ENCODE measurements at places on chromosomes 6 and 20. TPM values are rescaled to one million over a fixed set of nuclear protein-coding genes. Genes with fewer than 3 reads are reported as not detected.

GRCh38 chr6:29510746-29511300 lies 23.1 kb upstream of the MAS1L start:
- no peaks in the 10 kb centered on the region for H3K36me3 ChIP-seq
- H3K27me3 ChIP-seq: no peaks in the 10 kb centered on the region
- no peak overlapping the region for H3K27ac ChIP-seq

DNA sequence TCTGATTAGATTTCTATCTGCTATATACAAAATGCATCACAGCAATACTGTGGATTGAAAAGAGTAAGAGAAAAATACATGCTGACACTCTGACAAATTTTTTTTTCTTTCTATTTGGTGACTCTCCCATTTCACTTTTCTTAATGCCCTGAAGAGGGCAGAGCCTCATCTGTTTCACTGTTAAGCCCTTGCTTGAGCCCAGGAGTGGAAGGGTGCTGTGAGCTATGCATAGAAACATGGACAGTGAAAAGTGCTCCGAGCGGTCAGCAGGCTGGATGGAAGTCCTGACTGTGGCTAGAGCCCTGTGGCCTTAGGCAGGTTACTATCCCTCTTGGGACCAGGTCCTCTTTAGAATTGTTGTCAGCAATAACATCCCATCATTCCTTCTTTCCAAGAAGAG lies 17.4 kb upstream of the CSE1L start:
- peaks cover 16% of the 10 kb centered on the region for H3K36me3 ChIP-seq
- H3K4me3 ChIP-seq: no peak overlapping the region
- no peaks in the 10 kb centered on the region for H3K4me1 ChIP-seq
- no peak overlapping the region for H3K27ac ChIP-seq

The SRMS gene
- not detected for total RNA-seq

The CRISP2 gene
- not detected for total RNA-seq

DNA sequence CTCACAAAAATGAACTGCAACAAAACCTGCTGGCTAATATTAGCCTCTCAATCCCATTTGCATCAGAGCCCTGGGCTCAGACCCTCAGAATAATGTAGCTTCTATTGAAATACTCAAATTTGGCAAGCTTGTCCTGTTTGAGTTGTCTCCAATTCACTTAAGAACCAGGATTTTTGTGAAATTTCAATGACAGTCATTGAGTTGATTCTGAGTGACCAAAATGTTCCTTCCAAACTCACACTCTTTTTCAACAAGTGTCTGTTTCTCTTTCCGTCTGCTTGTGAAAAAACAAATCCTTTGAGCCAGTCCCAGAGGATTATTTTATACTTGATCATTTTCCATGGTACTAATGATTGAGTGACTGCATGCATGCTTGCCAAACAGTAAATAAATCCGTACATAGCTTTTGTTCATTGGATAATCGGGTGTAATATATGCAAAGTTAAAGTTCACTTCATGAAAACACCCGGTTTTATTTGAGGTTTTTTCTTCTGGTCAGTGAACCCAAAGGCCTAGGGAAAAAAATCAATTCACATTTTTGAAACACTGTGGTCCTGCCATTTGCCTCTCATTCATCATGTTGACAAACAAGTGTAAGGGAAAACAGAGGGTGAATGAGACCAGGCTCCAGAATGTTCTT lies 16.4 kb upstream of the SLC22A2 start:
- H3K4me1 ChIP-seq: no peaks in the 10 kb centered on the region
- H3K4me3 ChIP-seq: no peak overlapping the region
- H3K27me3 ChIP-seq: no peaks in the 10 kb centered on the region

DNA sequence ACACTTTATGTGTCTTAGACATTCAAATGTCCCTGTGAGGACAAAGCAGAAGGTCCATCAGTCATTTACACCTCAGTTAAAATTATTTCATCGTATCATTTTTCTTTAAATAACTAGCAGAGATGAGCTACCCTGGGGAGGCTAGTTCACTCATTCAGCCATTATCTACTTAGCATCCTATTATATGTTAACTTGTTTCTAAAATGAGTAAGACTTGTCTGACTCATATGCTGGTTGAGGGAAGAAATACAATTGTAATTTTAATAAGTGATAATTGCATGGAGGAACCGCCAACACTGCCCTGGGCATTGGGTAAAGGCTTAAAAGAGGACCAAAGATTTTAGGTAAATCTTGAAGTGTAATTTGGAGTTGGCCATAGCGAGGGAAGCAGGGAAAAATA lies 12.4 kb upstream of the PTPRK start:
- DNase-seq: no peak
- no peak overlapping the region for H3K4me3 ChIP-seq
- no peaks in the 10 kb centered on the region for H3K27me3 ChIP-seq
- no peaks in the 10 kb centered on the region for H3K4me1 ChIP-seq
- no peak overlapping the region for H3K27ac ChIP-seq

GRCh38 chr20:15550116-15550870 lies 1023.0 kb downstream of the KIF16B start:
- H3K4me1 ChIP-seq: no peaks in the 10 kb centered on the region
- no peaks in the 10 kb centered on the region for H3K27me3 ChIP-seq
- no peak for DNase-seq
- no peak overlapping the region for H3K4me3 ChIP-seq
- no peak overlapping the region for H3K27ac ChIP-seq

The TSPO2 gene
- total RNA-seq: 0.49 TPM

DNA sequence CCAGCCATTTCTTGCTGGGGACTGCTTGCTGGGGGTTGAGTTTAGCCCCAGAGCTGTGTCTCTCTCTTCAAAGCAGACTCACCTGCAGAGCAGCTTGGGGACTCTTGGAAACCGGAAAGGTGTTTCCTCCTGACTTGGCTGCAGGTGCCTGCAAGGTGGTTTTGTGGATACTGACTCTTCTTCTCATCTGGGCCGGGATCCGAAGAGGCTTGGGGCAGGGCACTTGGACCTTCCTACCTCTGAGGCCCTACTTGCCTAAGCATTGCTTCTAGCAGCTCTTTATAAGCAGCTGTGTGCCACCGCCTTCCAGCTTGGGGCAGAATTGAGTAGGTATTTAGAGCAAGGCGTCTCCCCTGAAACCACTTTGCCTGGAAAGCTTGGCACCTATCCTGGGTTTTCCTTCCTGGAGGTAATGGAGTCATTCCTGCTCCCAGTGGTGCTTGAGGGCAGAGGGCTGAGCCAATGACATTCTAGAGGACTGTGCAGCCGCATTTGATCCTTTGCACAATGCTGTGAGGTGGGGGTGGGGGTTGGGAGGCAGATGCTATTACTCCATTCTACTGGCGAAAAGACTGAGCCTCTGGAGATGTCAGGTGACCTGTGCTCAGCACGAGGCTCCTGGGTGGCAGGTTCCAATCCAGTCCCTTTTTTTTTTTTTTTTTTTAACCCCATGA lies 3.4 kb upstream of the CTSZ start:
- no peaks in the 10 kb centered on the region for H3K36me3 ChIP-seq
- DNase-seq: no peak
- peaks cover 19% of the 10 kb centered on the region for H3K4me1 ChIP-seq

GRCh38 chr6:45614488-45615285 lies 237.0 kb upstream of the SUPT3H start:
- no peaks in the 10 kb centered on the region for H3K27me3 ChIP-seq
- no peaks in the 10 kb centered on the region for H3K36me3 ChIP-seq
- H3K4me1 ChIP-seq: no peaks in the 10 kb centered on the region
- DNase-seq: no peak
- H3K27ac ChIP-seq: no peak overlapping the region
- H3K4me3 ChIP-seq: no peak overlapping the region

DNA sequence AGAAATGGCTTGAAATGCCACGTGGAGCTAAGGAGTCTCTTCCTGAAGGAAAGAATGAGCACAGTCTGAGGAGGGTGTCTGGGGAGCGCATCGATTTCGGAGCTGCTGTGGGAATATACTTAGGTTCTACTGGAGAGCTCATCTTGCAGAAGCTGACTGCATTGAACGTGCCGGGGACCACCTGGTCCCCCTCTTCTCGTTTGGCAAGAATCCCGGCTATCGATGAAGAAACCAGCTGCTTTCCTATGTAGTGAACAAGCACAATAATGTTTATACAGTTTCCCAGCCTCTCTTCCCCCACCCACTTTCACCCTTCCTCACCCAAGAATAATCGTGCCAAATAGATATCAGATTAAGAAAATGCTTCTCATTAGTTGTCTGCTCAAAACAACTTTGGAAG lies 242.5 kb downstream of the PACRG start:
- H3K4me3 ChIP-seq: no peak overlapping the region
- H3K27me3 ChIP-seq: no peaks in the 10 kb centered on the region
- H3K27ac ChIP-seq: no peak overlapping the region
- no peaks in the 10 kb centered on the region for H3K4me1 ChIP-seq
- no peaks in the 10 kb centered on the region for H3K36me3 ChIP-seq

DNA sequence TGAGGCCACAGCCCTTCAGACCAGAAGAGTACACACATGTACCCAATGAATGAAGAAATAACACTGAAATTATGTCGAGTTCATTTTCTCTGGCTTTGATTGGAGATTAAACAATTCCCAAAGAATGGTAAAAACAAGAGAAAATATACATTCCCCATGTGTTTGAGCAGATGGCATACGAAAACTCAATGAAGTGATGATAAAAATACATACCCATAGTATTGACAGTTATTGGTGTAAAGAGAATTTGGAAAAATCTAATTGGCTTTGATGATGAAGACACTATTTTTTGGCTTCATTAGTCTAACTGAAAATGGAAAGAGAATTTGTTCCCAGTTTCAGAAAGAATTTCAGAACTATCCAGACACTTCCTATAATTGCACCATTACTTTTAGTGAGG lies 76.6 kb upstream of the SNRPB2 start:
- no peak overlapping the region for H3K27ac ChIP-seq
- DNase-seq: no peak
- H3K4me1 ChIP-seq: peaks cover 6% of the 10 kb centered on the region
- no peaks in the 10 kb centered on the region for H3K27me3 ChIP-seq
- no peak overlapping the region for H3K4me3 ChIP-seq

The FAM162B gene
- not detected for total RNA-seq

GRCh38 chr6:13990796-13991195 lies 66.0 kb downstream of the RNF182 start:
- DNase-seq: no peak
- no peaks in the 10 kb centered on the region for H3K4me1 ChIP-seq
- H3K27ac ChIP-seq: no peak overlapping the region
- H3K36me3 ChIP-seq: no peaks in the 10 kb centered on the region
- no peaks in the 10 kb centered on the region for H3K27me3 ChIP-seq
- H3K4me3 ChIP-seq: no peak overlapping the region

DNA sequence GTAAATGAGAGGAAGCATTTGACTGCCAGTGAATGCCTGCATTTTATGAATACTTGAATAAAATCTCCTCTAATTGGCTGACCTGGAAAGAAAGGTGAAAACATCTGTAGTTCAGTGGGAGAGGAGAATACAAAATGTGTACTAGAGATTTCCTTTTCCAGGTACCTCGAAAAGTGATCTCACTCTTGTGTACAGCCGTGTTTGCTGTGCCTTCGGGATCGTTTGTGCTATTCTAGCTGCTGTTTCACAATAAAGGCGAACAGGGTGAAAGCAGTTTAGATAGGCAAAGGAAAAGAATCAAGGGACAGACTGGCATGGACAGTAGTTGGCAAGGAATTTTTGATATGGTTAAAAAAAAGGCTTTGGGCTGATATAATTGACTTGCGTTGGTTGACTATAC lies 112.3 kb downstream of the ARID1B start:
- DNase-seq: no peak
- no peak overlapping the region for H3K4me3 ChIP-seq
- no peak overlapping the region for H3K27ac ChIP-seq

The CST5 gene
- not detected for total RNA-seq

DNA sequence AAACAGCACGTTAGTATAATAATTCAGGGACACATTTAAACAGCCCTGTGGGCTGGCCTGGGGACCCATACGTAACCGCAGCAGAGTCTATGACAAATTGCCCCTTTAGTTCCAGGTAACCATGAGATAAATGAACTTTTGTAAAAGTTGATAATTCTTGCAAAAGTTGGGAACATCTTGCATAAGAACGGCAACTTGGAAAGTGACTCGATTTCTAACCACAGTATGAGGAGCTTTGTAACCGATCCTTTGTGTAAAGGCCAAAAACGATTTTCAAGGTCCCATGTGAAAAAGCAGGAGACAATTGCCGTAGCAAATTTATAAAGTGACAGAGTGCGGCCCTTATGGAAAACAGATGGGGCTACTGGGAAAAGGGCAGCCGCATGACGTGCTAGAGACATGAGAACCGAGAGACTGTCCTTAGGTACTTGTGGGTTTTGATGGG lies 81.6 kb downstream of the PSMG4 start:
- no peak for DNase-seq
- no peak overlapping the region for H3K27ac ChIP-seq
- H3K4me1 ChIP-seq: peaks cover 19% of the 10 kb centered on the region
- no peaks in the 10 kb centered on the region for H3K36me3 ChIP-seq
- no peaks in the 10 kb centered on the region for H3K27me3 ChIP-seq

DNA sequence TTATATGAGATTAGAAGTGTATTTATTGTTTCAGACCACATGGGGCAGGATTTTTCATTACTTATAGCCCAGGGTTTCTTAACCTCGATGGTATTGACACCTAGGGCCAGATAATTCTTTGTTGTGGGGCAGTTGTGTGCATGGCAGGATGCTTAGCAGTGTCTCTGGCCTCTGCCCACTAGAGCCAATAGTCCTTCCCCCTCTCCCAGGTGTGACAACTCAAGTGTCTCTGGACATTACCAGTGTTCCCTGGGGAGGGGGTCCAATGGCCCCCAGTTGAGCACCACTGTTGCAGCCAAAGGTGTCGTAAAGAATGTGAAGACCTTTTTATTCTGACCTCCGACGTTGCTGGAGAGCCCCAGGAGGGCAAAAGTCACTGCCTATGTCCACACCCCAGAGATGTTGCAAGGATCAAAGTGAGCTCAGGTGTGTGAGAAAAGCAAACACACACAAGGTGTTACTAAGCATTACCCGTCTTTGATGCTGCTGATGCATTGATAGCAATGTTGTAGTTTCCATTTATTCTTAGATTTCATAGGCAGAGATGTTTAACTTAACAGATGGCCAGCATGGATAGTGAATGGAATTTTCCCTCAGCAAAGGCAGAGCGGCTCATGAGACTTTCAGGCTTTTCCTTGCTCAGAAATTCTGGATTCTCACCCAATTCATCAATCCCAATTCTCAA lies 22.2 kb downstream of the BANF2 start:
- H3K4me3 ChIP-seq: no peak overlapping the region
- H3K4me1 ChIP-seq: peaks cover 50% of the 10 kb centered on the region
- H3K36me3 ChIP-seq: no peaks in the 10 kb centered on the region
- no peaks in the 10 kb centered on the region for H3K27me3 ChIP-seq

Measured in Caco-2 (cell line).